Renal cortical epithelial cell (primary cell): ENCODE measurements at places on chromosomes 12 and 14.
A peak's percentile ranks its signal among the peaks of the same experiment; 100 is the strongest.

- DNase-seq, result no peak
These were observed 1278.1 kb downstream of the AACS start for GRCh38 chr12:126343321-126343720.

DNA sequence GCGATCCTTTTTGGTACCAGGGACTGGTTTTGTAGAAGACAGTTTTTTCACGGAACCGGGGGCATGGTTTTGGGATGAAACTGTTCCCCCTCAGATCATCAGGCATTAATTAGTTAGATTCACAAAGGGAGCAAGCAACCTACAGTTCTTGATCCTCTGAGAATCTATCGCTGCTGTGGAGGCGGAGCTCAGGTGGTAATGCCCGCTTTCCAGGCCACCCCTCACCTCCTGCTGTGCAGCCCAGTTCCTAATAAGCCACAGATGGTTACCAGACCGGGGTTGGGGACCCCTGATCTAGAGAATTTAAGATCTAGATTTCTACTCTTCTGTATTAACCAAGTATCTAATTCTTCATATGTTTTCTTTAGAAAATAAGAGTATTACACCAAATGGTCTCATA is 4.8 kb downstream of the ARHGAP5 start:
- DNase-seq, result no peak

DNA sequence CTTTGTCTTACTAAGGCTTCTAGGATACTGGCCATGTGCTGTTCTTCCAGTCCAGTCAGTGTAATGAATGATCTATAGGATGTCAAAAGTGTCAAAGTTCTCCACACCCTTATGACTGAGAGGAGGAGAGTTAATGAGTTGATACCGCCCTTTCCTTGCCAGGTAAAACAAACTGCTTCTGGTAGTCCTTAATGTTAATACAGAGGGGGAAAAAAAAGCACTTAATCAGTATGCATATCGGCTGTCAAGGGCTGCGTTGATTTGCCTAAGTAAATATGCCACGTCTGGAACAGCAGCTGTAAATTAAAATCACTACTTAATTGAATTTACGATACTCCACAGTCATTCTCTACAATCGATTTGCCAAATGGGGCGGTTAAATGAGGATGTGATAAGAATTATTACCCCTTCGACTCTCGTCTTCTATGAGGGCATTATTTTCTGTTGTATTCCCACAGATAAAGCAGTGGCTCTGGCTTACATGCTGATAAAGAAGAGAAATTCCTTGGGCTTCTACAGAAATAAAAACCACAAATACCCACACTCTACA is 416.0 kb downstream of the KCNH5 start:
- no peak for DNase-seq

GRCh38 chr14:43308421-43309110 is 1198.5 kb downstream of the FSCB start:
- no peak for DNase-seq

GRCh38 chr12:67988601-67989021 is 636 bp upstream of the IFNG-AS1 start:
- DNase-seq, result no peak

DNA sequence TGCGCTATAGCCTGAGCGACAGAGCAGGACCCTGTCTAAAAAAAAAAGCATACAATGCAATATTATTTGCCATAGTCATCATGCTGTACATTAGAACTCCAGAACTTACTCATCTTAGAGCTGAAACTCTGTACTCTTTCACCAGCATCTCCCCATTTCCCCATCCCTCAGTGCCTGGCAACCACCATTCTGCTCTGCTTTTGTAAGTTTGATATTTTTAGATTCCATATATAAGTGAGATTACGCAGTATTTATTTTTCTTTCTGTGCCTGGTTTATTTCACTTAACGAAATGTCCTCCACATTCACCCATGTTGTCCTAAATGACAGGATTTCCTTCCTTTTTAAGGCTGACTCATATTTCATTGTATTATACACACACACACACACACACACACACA is 121.8 kb downstream of the BBS10 start:
- DNase-seq, result no peak

- peak; percentile 17 for DNase-seq
These were observed 67.0 kb downstream of the C2CD5 start for GRCh38 chr12:22477166-22477893.

DNA sequence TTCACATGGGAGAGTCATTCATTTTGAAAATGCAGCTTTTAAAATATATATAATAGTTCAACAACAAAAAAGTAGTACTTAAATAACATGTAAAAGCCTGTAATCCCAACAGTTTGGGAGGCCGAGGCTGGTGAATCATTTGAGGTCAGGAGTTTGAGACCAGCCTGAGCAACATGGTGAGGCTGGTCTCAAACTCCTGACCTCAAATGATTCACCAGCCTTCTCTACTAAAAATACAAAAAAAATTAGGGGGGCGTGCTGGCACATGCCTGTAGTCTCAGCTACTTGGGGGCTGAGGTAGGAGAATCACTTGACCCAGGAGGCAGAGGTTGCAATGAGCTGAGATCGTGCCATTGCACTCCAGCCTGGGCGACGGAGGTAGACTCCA is 256.3 kb upstream of the RGS6 start:
- no peak for DNase-seq

DNA sequence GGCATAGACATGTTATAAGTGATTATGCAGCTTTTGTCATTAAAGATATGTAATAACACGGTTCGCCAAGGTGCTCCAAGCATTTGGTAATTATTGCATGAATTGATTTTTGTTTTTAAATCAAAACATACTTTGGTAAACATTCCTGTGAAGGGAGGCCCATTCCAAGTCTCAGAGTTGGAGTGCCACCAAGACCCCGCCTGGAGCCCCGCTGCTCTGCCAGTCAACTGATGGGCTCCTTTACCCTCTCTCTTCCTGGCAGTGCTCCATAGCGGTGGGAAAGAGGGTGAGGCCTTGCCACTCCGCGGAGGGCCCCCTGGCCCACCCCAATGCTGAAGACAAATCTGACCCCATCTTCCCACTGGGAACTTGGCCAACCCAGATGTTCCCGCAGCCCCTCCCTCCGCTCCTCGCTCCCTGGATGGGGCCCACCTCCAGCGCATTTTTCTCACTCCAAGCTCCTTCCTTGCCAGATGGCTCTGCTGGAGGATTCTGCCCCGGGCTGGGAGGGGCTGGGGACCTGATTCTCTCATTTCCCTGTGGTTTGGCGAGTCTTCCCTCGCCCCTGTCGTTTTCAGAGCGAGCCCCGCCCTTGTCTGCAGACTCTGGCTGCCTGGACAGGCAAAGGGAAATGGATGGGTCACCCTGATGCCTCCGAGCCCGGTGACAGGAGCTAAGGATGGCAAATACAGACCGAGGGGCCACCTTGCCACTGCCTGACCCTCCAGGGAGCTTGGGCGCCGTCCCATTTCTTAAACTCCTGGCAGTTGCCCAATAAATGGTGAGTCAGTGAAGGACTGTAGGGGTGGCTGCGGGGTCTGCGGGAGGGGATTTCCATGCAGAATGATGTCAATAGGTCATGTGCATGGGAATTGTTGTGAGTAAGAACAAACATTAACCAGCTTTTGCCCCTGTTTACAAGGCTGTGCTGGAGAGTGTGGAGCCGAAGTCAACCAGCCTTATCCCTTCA is 9.2 kb upstream of the PAPLN start:
- DNase-seq, result peak; percentile 99
